ENCODE measurements at places on chromosomes 12 and 14. TPM values are rescaled to one million over a fixed set of nuclear protein-coding genes. Genes with fewer than 3 reads are reported as not detected.

Gene MANSC4
- not detected for total RNA-seq

Gene PTPRO
- total RNA-seq = 1.2 TPM

Gene GPR33
- total RNA-seq = not detected

Gene CEBPE
- not detected for total RNA-seq

Gene SIRT4
- total RNA-seq = 4.1 TPM

Gene CCDC175
- total RNA-seq = not detected

Gene HEATR5A
- 37.5 TPM for total RNA-seq

Gene PPP1CC
- total RNA-seq = 254 TPM

Gene PCK2
- 719 TPM for total RNA-seq

Gene OTOGL
- 0.13 TPM for total RNA-seq

Gene GNG2
- total RNA-seq = 6.3 TPM

Gene IL26
- total RNA-seq = not detected

Gene FOXA1
- 18.5 TPM for total RNA-seq

Gene CD27
- total RNA-seq = 20.6 TPM

Gene SYCP3
- total RNA-seq = not detected

Gene OR4E2
- not detected for total RNA-seq

Gene SLC38A4
- total RNA-seq = not detected

Gene MPHOSPH9
- total RNA-seq = 32.8 TPM

Gene KRT72
- total RNA-seq = 4.5 TPM

Gene NOXRED1
- total RNA-seq = 2.8 TPM

All from Peyer's patch (tissue), 4 donors.